ENCODE measurements at places on chromosomes 6 and 20.

DNA sequence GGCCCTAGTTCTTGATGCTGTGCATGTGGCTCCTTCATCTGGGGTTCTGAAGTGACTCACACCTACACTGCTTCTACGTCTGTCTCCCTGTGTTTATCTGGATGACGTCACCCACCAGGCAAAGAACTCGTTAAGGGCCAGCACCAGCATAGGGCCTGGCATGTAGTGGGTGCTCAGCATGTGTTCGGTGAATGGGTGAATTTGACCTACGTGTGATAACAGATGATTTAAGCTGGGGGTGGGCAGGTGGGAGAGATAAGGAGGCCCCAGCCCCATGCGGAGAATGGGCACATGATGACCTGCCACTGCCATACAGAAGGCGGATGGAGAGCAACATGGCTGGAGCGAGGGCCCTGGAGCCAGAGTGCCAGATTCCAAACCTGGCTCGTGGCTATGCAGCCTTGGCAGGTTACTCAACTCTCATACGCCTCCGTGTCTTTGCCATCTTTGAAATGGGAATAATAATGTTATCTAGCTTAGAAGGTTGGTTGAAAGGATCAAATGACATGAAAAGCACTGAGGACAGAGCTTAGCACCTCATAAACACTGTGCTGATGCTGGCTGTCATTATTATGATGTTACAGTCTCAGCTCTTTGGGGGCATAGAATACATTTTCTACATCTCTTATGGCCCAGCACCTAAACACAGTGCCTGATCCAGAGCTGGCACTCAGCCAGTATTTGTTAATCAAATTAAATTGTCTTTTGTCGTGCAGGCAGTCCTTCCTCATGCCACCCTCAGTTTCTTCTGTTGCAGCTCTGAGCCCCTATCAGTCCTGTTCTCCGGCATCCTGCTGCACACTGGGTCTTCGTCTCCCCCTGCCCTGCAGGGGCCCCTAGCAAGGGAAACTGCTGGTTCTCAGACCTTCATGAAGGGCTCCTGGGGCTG, 39.6 kb downstream of the VEGFA start:
- DNase-seq: peak; percentile 80

GRCh38 chr6:87251225-87251624, 71.2 kb upstream of the SMIM8 start:
- DNase-seq: no peak

DNA sequence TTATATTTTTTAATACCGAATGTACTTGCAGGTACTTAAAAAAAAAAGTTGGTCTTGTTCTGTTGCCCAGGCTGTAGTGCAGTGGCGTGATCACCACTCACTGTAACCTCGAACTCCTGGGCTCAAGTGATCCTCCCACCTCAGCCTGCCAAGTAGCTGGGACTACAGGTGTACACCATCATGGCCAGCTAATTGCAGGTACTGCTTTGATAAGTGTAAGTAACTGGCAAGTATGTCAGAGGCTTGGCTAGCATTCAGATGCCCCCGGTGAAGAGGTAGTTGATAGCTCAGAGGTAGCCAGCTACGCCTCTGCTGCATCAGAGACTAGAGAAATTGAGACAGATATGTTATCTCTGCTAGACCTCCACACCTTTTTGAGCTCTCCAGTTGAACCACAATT, 40.5 kb downstream of the BTBD9 start:
- no peak for DNase-seq

GRCh38 chr6:144782634-144783033, 497.5 kb downstream of the UTRN start:
- DNase-seq: no peak

DNA sequence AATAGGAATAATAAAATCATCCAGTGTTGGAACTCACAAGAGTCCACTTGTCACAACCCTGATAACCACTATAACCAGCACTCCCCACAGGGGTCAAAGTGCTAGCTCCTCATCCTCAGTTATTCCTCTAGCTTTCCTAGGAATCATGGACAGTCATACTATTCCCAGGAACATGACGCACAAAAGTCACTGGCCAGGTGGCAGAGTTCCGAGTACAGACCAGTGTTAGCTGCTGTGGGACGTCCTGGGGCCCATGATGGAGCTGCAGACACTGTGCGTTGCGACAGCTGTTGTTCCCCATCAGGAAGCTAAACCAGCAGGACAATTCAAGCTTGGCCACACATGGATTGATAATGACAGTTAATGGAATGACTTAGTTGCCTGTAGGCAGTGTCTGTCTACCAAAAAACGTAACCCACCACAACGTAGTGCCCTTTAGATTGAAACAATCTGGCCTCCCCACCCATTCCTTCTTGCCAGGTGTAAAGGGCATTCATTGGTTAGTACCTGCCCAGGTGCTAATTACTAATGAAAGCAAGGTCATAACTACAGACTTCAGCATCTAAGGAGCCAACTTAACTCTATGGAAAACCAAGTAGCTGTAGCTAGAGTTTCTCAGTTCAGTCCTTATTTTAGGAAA, 17.4 kb downstream of the EZR start:
- no peak for DNase-seq

- no peak for DNase-seq
These were observed 17.9 kb downstream of the SLCO4A1 start for GRCh38 chr20:62660240-62660615.

- peak; percentile 10 for DNase-seq
These were observed 1.2 kb downstream of the LMBRD1 start for GRCh38 chr6:69795469-69796072.

GRCh38 chr6:137051790-137052472, 7.2 kb upstream of the IL20RA start:
- DNase-seq: no peak

- peak; percentile 17 for DNase-seq
These were observed 866.7 kb upstream of the GJE1 start for GRCh38 chr6:141265756-141266623.

GRCh38 chr20:8918145-8918544, 150.7 kb upstream of the PLCB4 start:
- DNase-seq: no peak

DNA sequence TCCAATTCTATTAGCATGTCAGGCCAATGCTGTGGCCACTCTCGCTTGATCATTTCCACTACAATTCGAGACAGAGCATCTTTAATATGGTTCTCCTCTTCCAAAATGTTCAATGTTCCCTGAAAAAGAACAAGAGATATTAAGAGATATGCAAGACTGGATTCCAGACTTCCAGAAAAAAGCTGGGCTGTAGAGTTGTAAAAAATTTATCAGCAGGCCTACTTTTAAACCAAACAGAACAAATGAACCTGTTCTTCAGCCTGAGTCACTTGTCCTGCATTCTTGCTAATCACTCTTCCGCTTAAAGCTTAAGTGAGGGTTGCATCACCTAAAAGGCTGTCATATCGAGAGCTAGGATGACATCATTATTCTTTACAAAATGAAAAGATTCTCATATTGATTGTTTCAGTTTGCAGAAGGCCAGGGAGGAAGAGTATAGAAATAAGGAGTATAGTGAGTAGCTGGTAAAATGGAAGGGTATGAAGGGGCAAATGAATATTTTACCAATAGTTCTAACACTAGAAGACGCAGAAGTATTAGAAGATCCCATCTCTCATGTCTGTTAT, 4.9 kb downstream of the XPO5 start:
- DNase-seq: no peak

- DNase-seq: no peak
These were observed 54.6 kb downstream of the BPIFB1 start for GRCh38 chr20:33337531-33338165.

DNA sequence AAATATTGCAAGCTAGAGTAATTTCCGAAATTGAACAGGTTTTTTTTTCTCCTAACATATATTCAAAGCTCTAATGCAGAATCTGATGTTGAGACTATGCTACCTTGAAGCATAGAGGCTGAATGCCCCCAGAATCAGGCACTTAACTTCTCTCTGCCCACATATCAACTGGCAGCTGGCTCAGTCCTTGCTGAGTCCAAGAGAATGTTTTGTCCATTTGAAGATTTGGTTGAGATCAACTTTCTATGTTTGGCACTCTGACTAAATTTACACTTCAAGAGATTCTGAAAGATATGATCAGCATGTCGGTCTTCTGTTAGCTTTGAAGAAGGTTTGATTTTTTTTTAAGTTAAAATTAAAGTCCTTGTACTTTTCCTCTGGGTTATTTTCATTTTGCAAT, 1298.1 kb downstream of the EPHA7 start:
- no peak for DNase-seq

DNA sequence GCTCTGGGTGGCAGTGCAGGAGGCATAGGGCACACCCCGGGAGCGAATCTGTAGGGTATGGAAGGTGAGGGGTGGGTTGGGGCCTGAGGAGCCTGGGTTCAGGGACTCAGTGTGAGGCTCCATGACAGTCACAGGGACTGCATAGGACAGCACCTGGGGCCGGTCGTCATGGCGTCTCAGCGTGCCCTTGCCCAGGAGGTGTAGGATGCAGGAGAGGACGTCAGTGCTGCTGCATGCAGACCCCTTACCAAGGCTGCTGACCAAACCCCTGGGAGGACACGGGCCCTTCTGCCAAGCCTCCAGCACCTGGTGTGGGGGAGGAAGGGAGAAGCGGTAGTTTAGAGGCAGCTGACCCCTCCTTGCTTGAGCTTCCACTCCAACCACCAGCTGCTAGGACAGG, 15.9 kb downstream of the CUL7 start:
- DNase-seq: no peak

GRCh38 chr6:38570750-38571149, 69.0 kb downstream of the BTBD9 start:
- peak; percentile 55 for DNase-seq

DNA sequence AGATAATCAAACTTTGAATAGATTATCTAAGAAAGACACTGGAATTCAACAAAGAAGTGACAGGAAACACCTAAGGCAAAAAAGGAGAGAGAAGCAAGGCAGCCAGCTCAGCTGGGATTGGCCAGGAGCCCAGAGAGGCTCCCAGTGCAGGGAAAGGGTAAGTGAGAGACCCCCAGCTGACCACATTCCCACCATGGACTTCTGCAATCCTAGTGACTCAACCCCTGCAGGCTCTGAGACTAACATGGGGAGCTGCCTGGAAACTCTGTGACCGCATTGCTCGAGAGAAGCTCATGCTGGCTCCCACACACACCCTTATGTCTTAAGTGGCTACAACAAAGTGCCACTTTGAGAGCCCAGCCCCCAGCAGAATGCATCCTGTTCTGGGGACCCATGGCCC, 215.1 kb downstream of the PACRG start:
- no peak for DNase-seq

- DNase-seq: no peak
These were observed 347.7 kb downstream of the PRKN start for GRCh38 chr6:162379757-162380409.

DNA sequence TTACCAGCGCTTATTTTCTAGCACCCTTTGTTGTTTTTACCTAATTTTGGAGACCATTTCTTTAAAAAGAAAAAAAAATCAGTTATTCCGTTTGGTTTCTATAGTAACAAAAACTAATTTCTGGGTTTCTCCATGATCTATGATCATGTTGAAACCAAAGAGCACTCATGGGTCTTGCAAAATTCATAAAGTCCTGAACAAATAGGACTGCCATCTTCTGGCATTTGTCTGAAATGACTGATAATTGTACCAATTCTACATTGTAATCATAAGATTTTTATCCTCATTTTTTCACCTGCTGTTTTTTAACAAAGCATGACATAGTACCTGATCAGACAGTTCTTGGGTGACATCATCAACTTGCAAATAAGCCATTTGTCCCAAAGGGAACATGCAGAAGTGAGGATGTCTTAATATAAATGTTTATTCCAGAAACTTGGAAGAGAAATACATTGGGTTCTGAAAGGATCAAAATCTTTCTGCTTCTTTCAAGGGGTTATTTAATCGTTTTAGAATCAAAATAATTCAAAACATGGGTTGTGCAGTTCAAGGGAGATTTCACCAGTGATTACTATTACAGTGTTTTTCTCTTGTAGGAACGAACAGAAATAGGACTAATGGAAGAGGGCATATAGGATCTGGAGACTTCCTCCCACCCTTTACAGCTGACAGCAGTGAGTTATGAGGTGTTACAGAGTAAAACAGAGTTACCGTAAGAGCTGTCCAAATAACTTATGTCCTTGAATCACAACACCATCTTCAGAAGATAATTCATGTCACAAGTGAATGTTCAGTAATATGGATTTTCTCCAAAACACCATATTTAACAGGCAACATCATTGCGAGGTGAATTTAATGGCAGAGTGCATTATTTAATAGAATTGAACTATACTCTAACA, 87.1 kb upstream of the GJE1 start:
- peak; percentile 68 for DNase-seq

GRCh38 chr6:2794171-2794730, 29.1 kb downstream of the WRNIP1 start:
- DNase-seq: no peak

DNA sequence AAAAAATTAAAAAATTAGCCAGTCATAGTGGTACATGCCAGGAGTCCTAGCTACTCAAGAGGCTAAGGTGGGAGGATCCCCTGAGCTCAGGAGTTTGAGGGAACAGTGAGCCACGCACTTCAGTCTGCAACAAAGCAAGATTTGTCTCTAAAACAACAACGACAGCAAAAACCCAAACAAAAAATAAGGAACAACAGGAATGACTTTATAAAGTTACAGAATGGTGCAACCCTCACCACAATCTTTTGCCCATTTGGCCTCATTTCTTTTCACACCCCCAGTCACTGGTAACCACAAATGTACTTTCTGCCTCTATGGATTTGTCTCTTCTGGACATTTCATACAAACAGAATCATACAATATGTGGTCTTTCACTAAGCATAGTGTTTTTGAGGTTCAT, 16.7 kb upstream of the ZFAND3 start:
- DNase-seq: no peak

GRCh38 chr6:124260337-124260736, 456.7 kb downstream of the NKAIN2 start:
- no peak for DNase-seq

GRCh38 chr20:20002101-20002998, 14.8 kb upstream of the NAA20 start:
- DNase-seq: no peak

DNA sequence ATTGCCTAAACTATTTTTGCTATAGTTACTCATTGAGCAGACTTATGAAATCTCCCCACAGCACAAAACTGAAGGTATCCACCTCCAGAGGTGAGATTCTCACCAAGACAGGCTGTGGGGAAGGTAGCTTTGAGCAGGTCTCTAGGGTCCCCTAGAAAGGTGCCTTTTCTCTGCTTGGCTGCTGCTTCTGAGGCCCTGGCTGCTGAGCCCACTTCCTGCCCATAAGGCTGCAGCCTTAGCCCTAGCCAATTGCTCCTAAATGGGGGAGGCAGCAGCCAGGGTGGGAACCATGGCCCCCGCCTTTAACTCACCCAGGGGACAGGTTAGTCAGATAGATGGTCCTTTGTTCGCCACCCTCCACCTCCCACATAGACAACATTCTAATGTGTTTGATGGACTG, 3.6 kb downstream of the NT5E start:
- no peak for DNase-seq

DNA sequence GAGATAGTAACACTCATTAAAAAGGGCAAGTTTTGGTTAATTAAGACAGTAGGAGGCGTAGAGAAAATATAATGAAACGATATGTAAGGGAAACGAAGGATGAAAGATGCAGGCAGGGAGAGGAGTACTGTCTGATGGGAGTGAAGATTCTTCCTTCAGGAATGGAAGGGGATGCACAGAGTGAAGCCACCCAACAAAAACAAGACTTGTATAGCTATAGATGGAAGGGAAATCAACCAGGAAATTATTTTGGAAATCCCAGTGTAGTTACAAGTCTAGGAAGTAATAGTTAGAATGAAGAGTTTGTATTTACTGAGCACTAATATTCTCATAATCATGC, 19.7 kb upstream of the HLA-DRB1 start:
- DNase-seq: no peak
